T-helper 17 cell (primary cell): ENCODE measurements at places on chromosomes 3 and 15.

- no peak for DNase-seq
Observed at GRCh38 chr15:63022663-63023062, 19.9 kb upstream of the TPM1 start.

DNA sequence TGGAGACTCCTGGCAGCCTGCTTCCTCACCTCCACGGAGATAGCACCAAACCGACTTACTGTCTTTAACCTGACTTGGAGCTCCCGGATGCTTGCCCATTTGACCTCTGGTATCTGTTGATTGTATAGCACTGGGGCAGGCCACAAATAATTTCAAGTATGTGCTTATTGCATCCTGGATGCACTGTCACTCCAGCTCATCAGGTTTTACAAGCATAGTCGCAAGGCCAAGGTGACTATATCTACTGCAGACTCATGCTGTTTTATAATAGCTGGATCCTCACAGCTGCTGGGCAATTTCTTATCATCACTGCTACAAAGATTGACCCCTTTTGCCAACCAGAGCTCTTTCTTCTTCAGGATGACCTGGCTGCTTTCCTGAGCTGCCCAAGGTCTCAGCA, 45.6 kb downstream of the PEX5L start:
- no peak for DNase-seq

DNA sequence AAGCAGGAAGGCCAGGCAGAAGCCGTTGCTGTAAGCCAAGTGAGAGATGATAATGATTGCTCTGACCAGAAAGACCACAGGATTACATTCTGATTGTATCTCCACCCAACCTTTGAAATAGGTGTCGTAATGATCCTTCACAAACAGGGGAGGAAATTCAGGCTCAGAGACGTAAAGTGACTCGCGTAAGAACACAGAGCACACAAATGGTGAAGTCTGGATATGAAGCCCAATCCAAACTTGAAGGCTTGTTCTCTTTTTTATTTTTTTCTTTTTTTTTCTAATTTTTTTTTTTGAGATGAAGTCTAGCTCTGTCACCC, 25.3 kb upstream of the PIAS1 start:
- DNase-seq: no peak

DNA sequence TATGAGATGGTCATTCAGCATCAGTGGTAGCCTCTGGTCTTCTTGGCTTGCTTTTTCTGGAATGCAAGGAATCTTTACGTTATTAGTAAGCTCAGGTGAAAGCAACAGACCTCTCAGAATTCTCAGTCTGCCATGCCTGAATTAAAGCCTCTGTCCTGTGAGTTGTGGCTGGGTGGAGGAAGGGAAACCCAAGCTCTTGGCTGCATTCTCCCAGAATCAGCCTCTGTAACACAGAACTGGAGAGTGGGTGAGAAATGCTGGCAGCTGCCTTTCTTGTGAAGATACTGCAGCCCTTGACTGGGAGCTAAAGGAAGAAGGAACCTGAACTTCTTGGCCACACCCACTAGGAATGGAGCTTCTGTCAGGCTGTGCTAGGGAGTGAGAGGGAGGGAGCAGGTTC, 505.8 kb downstream of the EPHA3 start:
- no peak for DNase-seq

- DNase-seq: no peak
Observed at GRCh38 chr3:68893600-68894239, 38.6 kb downstream of the TAFA4 start.
